ENCODE measurements at places on chromosomes 12 and 14.

GRCh38 chr14:78090864-78091263 lies 79.3 kb upstream of the NRXN3 start:
- no peak for DNase-seq

GRCh38 chr14:23158779-23159178 lies 24.7 kb downstream of the SLC7A8 start:
- no peak for DNase-seq

- no peak for DNase-seq
Observed at GRCh38 chr12:1740161-1740948, 49.5 kb downstream of the ADIPOR2 start.

DNA sequence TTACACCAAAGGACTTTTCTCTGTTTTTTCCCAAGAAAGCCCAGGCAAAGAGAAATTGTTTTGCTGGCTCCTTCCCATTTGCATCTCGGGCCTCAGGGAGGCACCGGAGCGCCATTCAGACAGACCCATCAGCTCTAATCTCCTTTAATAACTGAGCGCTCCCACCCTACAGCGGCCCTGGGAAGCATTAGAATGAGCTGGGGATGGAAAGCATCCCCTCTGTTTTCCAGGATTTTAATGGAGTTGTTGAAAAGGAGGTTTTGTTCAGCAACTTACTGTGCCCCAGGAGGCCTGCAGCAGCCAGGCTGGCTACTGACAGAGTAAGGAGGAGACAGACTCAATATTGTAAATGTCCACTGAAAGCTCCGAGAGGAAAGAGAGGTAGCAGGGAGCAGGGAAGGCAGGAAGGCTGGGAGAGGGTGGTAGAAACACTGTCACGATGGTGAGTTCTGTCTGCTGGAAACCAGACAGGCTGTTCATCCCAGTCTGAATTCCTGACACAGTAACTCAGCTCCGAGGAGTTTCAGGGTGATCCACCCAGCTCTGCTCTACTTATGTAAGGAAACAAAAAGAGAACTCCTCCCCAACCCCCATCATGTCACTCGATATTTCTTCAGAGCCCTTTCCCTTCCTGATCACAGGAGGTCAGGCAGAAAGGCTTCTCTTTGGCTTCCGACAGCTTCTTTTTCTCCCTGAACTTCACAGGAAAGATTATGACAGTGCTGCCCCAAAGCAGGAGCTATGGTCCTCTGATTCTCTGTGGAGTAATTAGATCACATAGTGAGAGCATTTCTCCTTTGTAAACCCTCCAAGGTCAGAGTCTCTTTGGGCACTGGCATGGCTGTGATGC lies 62.5 kb upstream of the TMEM132D start:
- DNase-seq, result no peak

- DNase-seq, result no peak
Observed at GRCh38 chr14:61160798-61161197, 120.3 kb downstream of the TMEM30B start.

- no peak for DNase-seq
Observed at GRCh38 chr12:27810756-27811155, 30.7 kb upstream of the MANSC4 start.

- DNase-seq, result no peak
Observed at GRCh38 chr12:96850676-96851075, 56.4 kb upstream of the NEDD1 start.

DNA sequence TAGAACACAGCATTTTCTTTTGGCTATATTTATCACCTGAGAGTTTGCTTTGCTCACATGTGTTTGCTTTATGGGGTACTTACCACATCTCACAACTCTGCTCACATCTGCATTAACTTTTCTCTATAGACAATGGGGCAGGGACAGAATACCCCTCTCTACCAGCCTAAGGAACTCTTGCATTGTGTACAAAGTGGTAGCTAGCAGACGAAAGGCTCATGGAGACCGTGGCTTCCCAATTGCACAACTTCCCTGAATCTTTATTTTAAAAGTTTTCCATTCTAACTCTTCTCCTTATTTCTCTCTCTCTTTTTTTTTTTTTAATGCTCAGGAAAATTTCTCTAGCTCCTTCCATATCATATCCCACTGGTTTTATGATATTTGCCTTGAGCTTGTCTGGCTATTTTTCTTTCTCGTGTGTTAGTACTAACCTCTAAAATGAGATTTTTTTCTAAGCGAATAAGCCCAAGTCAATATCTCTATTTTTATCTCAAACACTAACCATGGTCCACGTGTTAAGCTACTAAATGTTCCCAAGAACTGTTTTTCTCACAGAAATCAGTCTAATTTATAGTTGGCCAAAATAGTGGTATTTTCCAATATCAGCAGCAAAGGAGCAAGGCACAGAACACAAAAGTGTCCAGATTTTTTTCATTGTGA lies 155.2 kb downstream of the STXBP6 start:
- no peak for DNase-seq

GRCh38 chr12:105960319-105961083 lies 178.3 kb downstream of the NUAK1 start:
- no peak for DNase-seq

DNA sequence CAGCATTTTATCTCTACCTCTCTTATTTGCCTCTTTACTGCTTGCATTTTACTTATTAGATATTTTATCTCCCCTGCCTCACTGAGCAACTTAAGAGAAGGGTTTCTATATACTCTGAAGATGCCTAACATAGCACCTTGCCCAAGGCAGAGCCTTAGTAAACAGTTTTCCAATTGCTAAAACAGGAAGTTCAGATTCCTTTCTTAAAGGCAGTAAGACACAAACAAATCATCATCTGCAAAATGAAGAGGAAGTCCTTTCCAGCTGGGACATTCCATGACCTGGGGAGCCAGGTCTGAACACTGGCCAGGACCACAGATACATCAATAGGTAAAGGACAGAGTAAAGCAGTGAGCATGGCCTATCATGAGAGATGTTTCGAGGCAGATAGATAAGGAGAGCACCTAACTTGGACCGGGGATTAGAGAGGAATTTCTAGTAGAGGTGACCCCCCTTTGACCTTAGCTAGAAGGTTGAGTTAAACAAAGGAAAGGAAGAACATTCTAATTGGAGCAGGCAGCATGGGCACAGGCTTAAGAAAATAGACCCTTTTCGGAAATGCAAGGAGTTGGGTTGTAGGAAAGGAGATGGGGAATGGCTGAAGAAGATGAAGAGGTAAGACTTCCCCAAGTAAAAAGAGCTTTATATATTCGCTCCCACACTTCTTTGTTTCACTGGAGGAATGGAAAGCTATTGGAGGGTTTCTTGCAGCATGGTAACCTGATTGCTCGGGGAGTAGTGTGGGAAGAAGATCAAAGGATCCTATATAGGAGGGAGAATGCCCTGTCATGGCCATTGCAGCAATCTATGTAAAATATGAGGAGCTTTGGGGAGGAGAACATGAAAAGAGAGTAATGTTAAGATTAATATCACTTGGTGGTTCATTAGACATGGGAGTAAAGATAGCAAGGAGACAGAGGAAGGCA lies 94.8 kb downstream of the PHLDA1 start:
- DNase-seq, result peak; percentile 19

GRCh38 chr14:77859934-77860570 lies 60.1 kb downstream of the ADCK1 start:
- DNase-seq, result no peak

- DNase-seq, result no peak
Observed at GRCh38 chr12:109630815-109631214, 57.2 kb downstream of the MVK start.

DNA sequence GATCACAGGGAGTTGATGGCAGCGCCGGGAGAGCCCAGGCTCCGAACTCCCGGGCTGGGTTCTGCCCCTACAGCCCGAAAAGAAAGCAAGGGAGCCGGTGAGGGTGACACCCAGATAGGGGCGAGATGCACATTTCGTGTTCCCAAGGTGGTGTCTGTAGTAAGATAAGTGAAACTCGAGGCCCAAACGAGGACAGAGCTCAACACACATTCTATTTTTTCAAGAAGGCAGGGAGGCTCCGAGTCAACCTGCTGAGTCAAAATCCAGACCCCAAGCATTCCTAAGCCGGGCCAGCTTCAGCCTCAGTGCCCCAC lies 24.2 kb upstream of the YY1 start:
- DNase-seq, result no peak

DNA sequence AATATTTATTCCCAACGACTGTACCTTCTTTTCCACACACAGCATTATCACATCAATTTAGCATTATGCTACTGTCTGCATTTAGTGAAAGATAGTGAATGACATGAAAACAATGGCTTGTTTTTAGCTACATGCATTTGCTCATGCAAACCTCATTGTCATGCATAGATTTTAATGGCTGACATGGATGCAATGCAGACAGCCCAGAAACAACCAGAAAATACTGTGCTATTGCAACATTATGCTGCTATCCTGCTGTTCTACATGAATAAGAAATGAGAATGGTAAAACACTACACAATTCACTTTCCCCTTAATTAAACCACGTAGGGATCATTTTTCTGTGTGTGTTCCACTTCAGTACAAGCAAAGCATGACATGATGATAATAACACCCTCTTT lies 90.8 kb downstream of the LIN7A start:
- no peak for DNase-seq

GRCh38 chr14:31051511-31051910 lies 25.3 kb upstream of the STRN3 start:
- peak; percentile 56 for DNase-seq

- DNase-seq, result peak; percentile 94
Observed at GRCh38 chr12:113208041-113208934, 13.0 kb upstream of the TPCN1 start.

- no peak for DNase-seq
Observed at GRCh38 chr14:62301911-62302310, 539.7 kb downstream of the SNAPC1 start.
